ENCODE measurements at places on chromosomes 2 and 18. TPM values are rescaled to one million over a fixed set of nuclear protein-coding genes. Genes with fewer than 3 reads are reported as not detected.
A peak's percentile ranks its signal among the peaks of the same experiment; 100 is the strongest.

The BUB1 gene
- 8.0 TPM for total RNA-seq

DNA sequence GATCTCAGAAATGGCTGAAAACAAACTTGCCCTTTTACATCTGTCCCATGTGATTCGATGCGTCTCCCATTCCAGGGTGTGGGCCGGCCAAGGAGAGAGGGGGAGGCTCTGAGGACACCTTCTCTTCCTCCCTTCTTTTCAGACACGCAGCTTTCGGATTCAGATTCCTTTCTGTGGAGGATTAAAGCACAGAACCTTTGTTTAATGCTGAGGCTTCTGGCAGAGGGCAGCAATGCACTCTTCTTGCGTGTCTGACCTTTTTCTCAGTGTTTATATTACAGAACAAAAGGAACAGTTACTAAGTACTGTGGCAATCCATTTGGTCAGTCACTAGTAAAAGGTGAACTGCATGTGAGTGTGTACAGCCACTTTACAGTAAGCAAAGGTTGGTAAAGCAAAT lies 268.9 kb upstream of the CCDC68 start:
- peak; percentile 82 for DNase-seq

The AOX1 gene
- 3.4 TPM for total RNA-seq

GRCh38 chr2:124647245-124647644 lies 622.2 kb downstream of the CNTNAP5 start:
- DNase-seq: no peak

- no peak for DNase-seq
These were observed 11.0 kb downstream of the SDC1 start for GRCh38 chr2:20213651-20214565.

GRCh38 chr2:233029321-233029720 lies 3.2 kb upstream of the NEU2 start:
- no peak for DNase-seq

Data from astrocyte (in vitro differentiated cells and primary cell).